ENCODE measurements at places on chromosomes 1 and 21.

- no peak for DNase-seq
These were observed 143.3 kb downstream of the PLXNA2 start for GRCh38 chr1:208100906-208101305.

DNA sequence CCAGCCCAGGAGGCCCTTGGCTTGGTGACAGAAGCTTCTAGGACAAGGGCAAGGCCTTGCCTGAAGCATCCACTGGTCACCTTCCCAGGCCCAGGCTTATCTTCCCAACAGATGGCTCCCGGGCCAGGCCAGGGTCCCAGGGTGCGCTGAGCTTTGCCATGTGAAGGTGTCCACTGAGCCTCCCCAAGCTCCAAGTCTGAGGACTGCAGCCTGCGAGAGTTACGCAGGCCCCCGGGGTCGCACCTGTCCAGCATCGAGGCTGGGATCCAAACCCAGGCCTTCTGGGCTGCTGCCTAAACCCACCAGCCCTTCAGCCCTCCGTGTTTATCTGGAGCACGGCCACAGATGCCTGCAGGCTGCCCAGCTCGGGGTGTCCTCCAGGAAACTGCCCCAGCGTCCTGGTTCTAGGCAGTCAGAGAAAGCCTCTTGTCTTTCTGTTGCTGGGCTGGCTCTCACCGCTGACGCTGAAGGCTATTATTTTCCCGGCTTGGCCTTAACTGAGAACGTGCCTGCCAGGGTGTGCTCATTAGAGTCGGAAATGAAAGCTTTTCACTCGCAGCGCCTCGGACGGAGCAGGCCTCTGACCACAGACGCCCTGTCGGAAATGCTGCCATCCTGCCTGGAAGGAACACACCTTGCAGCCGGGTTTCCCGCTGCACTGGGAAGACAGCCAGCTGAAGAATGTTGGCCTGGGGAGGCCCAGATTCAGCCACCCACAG lies 71.4 kb downstream of the MEGF6 start:
- DNase-seq: peak; percentile 75

GRCh38 chr21:31142600-31142999 lies 104.3 kb upstream of the KRTAP19-8 start:
- no peak for DNase-seq

GRCh38 chr21:44993321-44994046 lies 53.7 kb downstream of the SLX9 start:
- DNase-seq: no peak

GRCh38 chr1:23188434-23188884 lies 19.8 kb upstream of the LUZP1 start:
- DNase-seq: no peak

DNA sequence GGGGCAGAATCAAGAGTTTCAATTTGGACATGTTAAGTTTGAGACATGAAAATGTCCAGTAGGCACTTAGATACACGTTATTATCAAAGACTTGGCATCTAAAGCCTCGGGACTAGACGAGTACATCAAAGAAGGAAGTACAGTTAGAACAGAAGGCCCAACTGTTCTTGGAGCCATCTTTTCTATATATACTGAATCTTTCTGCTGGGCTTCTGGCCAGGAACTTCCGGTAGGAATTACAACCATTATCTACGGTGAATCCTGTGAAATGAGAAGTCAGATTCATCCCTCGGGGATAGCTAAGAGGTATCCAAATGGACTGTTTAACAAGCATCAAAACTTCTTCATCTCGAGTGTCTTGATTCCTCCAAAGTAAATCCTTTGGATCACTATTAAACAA lies 34.4 kb upstream of the NRDC start:
- no peak for DNase-seq

GRCh38 chr1:11134898-11135266 lies 35.2 kb upstream of the EXOSC10 start:
- no peak for DNase-seq

- DNase-seq: no peak
These were observed 32.3 kb downstream of the STPG1 start for GRCh38 chr1:24381256-24381655.

GRCh38 chr1:89767618-89768017 lies 53.2 kb upstream of the LRRC8D start:
- DNase-seq: no peak

DNA sequence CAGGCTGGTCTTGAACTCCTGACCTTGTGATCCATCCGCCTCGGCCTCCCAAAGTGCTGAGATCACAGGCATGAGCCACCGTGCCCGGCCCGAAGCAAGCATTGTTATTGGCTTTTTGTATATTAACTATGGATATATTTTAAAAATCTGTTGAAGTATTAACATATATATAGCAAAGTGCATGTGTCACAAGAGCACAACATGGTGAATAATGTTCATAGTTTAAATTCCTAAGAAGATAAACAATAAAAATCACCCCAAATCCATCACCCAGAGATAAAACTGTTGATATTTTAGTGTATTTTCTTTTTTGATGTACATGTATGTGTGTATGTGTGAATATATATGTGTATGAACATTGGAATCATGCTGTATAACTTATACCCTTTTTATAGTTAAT lies 9.1 kb upstream of the FOXE3 start:
- no peak for DNase-seq

GRCh38 chr1:156857532-156857931 lies 1.4 kb downstream of the INSRR start:
- DNase-seq: no peak

DNA sequence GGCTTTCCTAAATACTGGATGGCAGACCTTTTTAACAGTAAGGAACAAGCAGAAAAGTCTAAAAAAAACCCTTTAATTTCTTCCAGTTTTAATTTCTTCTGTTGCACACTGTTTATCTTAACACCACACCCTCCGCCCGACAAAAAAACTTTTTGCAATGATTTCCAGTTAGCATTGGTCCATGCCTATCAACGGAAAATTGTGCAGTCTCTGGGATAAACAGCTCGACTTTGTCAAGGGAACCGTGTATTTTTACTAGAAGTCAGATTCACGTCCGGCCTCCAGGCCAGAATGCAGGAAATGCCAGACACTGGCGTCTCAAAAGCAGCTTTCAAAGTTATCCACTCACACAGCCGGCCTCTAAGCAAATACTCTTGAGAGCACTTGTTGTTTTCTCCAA lies 378 bp upstream of the NUP210L start:
- peak; percentile 70 for DNase-seq

DNA sequence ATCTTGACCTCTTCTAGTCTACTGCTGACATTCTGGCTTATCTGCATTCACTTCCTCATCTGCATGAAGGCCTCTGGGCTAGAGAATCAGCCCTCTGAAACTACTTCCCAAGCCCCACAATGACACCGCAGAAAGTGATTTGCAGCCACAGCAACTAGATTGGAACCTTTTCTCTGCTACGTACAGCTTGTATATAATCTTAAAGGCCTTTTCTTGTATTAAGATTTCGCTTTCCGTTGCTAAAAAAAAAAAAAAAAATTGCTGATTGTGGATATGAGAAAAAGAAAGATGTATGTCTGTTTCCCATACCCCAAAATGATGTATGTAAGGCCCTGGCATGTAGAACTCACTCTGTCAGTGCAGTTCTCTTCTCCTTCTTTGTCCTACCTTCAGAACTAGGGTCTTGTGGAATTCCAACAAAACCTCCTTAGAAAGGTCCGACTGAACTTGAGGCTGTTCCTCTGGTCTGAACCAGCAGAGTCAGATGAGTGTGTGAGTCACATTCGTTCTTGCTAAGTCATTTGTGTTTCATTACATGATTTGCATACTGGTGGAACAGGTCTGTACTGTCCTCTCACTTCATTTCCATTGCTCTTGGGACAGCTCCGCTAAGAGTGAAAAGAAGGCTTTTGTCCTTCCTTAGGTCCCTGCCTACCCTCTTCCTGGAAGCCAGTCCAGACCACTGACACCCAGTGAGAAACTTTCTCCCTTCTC lies 62.7 kb downstream of the PLPP3 start:
- DNase-seq: no peak

GRCh38 chr1:61436016-61436415 lies 288.9 kb downstream of the TM2D1 start:
- no peak for DNase-seq

DNA sequence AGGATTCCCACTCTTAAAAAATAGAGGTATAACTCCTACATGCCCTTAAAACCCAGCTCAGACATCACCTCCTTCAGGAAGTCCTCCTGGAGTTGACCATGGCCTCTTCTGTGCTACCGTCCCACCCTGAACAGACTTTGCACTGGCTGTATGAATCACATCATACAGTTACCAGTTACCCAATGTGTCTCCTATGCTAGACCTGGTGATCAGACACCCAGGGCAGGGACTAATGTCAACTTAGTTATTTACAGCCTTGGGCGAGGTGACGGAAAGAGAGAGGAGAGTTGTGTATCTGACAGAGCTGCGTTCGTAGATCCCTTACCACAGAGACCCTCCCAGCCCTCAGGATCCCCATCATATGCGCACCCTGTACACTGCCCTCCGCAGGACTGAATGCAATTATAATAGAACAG lies 72.7 kb downstream of the SLC66A1 start:
- no peak for DNase-seq

- no peak for DNase-seq
These were observed 85.8 kb upstream of the KCNJ15 start for GRCh38 chr21:38170704-38171682.

DNA sequence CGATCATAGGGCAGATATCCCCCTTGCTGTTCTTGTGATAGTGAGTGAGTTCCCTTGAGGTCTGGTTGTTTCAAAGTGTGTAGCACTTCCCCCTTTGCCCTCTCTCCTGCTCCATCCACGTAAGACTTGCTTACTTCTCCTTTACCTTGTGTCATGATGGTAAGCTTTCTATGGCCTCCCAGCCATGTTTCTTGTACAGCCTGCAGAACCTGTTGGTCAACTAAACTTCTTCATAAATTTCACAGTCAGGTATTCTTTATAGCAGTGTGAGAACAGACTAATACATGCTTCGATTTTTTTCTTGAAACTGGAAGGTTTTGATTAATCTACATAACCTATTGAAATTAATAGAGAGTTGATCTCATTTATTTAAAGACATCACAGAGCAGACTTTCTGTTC lies 302.5 kb upstream of the PBX1 start:
- no peak for DNase-seq

GRCh38 chr1:240991230-240991629 lies 365.8 kb downstream of the RGS7 start:
- DNase-seq: no peak

- peak; percentile 75 for DNase-seq
These were observed 2.8 kb downstream of the TCEA3 start for GRCh38 chr1:23421753-23422240.

- no peak for DNase-seq
These were observed 5.3 kb downstream of the ARF1 start for GRCh38 chr1:228087771-228088251.

DNA sequence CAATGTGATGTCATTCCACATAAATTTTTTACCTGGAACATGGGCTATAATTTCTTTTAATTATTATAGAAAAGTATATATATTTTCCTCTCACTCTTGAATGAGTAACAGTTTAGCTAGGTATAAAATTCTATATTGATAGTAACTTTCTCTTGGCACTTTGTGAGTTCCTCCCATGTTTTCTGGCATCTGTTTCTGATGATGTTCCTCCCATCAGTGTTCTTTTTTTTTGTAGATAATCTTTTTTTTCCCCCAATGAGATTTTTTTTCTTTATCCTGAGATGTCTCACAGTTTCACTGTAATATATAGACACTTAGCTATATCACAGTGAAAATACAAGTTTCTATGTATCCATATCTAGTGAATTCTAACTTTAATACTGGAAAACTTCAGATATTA lies 75.2 kb downstream of the IER5 start:
- DNase-seq: no peak

- no peak for DNase-seq
These were observed 80.1 kb downstream of the BACH1 start for GRCh38 chr21:29378832-29379231.

- no peak for DNase-seq
These were observed 6.3 kb downstream of the TOMM20 start for GRCh38 chr1:235122348-235122747.

DNA sequence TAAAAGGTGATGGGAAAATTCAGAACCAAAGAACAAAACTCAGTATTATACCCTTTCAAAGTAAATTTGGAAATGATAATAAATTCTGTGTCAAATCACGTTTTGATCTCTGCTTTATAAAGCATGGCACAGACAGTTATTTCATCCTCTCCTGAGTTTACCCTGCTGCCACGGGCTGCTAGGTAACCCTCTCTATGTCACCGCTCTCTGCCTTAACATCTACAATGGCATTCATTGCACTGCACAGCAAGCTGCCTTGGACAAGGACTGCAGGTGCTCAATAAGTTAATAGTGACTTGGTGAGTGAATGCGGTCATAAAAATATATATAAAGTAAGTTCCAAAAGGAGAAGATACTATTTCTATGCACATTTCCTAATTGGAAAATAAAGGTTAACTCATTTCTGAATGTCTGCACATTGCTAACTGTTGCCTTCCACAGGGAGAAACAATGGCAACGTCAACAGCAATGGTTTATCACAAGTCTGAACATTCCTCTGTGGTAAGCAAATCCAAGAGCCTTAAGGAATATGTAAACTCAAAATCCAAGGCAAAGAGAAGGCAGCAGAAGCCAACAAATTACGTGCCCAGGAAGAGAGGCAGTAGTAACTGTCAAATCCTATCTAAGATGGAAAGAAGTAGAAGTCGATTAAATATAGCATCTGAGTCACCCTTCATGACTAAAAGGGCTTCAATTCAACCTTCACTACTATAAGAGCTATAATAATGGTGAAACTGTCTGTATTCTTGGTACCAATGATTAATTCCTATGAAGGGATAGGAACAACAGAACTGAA lies 19.4 kb downstream of the FYB2 start:
- no peak for DNase-seq

DNA sequence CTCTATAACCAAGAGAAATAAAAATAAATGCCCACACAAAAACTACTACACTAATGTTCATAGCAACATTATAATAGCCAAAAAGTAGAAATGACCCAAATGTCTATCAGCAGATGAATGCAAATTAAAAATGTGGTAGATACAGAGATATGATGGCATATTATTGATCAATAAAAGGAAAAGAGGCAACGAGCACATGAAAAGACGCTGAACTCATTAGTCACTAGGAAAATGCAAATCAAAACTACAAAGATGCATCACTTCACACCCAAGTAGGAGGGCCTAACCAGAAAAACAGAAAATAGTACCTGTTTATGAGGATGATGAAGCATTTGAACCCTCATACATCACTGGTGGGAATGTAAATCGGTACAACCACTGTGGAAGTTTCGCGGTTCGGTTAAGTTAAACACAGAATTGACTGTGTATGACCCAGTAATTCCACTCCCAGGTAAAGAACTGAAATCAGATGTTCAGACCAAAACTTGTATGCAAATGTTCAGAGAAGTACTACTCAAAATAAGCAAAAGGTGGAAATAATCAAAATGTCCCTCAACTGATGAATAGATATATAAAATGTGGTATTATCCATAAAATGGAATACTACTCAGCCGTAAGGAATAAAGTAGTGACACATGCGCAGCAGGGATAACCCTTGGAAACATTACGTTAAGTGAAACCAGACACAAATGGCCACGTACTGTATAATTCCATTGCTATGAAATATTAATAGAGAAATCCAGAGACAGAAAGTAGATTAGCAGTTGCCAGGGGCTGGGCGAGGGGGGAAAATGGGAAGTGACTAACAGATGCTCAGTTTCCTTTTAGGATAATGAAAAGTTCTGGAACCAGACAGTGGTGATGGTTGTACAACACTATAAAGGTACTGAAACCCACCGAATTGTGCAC lies 3.1 kb downstream of the USP48 start:
- no peak for DNase-seq

- DNase-seq: peak; percentile 72
These were observed 128.4 kb downstream of the CNIH3 start for GRCh38 chr1:224744521-224744920.
